ENCODE measurements at places on chromosomes 5 and 9.

DNA sequence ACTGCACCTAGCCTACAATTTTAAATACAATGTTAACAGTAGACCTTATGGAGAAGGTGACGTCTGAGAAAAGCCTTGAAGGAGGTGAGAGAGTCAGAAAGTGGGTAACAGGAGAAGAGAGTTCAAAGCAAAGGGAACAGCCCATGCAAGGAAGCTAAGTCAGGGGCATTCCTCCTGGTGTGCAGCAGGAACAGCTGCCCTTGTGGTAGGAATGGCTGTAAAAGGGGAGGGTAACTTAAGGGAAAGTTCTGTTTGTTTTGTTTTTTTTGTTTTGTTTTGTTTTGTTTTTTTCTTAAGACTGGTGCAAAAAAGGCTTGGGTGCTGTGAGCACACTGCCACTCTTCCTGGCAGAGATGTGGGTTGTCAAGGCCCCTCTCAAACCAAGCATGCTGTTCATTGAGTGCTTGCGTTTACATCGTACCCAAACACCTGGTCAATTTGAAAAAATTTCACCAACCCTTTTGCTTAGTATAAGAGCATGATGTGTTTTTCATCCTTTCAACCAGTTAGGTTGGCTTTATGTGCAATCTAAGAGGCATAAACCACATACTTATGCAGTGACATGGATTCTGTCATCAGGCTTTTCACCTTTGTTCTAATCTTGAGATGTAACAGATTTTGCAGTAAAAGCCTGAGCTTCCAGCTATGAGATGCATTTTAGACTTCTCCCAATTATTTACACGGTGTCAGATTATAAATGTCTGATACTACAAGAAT, 279.7 kb downstream of the GLIS3 start:
- no peak for DNase-seq

- DNase-seq = no peak
Measured at GRCh38 chr9:76629205-76629990, 134.8 kb upstream of the PCA3 start.

DNA sequence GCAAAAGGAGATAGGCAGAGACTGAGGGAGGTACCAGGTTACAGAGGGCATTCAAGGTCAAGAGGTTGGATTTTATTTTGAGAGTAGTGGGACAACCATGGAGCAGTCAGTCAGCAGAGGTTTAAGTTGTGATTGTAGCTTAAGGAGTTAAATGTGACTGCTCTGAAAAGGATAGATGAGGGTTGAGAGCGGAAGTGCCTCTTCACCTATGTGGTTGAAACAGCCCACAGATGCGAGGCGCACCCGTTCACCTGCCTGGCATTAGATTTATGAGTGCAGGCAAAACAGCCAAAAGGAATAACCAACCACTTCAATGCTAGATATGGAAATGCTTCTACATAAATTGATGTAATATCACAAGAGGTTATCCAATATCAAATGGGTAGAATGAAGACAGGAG, 8.4 kb downstream of the ZNF474 start:
- no peak for DNase-seq

GRCh38 chr9:19379283-19379682, 753 bp downstream of the RPS6 start:
- no peak for DNase-seq

- DNase-seq = no peak
Measured at GRCh38 chr5:141681695-141682641, at the start of gene ARAP3. ARAP3 (minus strand) TSS chr5:141682230; CDS start chr5:141680486, 1,744 bp downstream.

DNA sequence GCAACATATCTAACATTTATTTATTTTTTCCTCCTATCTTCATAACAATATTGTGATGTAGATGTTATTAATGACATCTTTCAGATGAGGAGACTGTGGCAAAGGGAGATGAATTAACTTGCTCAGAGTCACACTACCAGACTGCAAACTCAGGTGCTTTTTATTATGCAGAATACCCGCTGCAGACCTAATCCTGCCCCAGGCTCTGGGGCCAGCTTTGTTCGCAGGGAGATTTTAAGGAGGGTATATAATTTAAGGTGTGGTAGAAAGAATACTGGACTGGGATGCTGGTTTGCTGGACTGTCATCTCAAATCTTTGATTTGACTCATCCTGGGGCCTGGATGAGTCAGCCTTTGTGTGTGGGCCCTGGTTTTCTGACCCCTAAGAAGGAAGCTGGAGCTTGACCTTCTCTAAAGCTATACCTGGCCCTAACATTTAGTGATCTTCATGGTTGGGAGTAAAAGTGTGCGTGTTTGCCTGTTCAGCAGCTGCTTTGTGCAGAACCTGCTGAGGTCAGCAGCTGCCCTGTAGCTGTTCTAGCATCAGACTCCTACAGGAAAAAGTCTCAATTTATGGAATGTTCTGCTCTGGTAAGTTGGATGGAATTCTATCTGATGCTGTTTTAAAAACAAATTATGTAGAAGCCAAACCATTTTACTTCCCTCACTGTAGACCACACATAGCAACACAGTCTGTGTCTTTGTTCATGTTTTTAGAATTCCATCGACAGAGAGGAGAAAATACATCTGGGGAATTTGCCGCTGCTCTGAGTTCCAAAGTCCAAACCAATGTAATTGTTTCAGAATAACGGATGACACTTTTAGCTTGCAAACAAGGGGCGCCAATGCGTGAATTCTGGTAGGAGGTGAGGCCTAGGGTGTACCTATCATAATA, 4.5 kb downstream of the SLC36A1 start:
- DNase-seq = no peak

GRCh38 chr5:160923411-160923810, 71.4 kb upstream of the ATP10B start:
- no peak for DNase-seq

Measured in dorsolateral prefrontal cortex (tissue), 122 donors.